Endothelial cell of umbilical vein (primary cell): ENCODE measurements at places on chromosomes 16 and 17.

DNA sequence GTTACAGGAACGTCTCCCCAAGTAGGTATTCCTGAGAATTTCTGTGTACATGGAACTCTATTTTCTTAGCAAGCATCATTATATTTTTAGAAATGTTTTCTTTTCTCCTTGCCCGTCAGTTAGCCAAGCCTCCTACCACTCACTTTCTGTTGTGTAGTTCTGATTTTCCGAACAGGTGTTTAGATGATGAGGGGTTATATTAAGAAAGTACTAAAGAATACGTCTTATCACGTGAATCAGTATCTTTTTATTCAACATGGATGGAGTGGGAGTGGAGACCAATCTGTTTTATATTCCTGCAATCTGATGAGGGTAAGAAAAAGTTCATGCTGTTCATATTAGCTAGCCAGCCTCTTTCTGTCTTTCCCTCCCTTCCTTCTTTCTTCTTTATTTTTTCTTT lies 29.4 kb downstream of the MSI2 start:
- no peak for DNase-seq

GRCh38 chr17:8163978-8164814 lies 1.4 kb upstream of the VAMP2 start:
- no peak for DNase-seq

GRCh38 chr17:73833775-73834488 lies 189.7 kb upstream of the SDK2 start:
- no peak for DNase-seq

DNA sequence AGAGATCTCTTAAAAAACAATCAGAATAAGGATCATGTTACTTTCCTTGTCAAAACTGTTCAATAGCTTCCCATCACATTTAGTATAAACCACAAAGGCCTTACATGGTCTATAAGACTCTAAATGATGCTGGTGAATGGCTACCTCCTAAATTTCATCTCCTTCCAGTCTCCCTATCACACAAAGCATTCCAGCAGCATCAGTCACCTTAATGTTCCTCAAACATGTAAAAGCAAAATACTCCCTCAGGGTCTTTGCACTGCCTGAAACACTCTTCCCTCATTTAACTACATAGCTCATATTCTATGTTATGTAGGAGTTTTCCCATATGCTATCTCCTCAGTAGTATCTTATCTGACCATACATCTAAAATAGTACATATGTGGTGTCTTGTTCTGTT lies 53.5 kb upstream of the INTS2 start:
- no peak for DNase-seq

- DNase-seq = no peak
Measured at GRCh38 chr17:77531002-77531401, 390.2 kb downstream of the SEC14L1 start.

DNA sequence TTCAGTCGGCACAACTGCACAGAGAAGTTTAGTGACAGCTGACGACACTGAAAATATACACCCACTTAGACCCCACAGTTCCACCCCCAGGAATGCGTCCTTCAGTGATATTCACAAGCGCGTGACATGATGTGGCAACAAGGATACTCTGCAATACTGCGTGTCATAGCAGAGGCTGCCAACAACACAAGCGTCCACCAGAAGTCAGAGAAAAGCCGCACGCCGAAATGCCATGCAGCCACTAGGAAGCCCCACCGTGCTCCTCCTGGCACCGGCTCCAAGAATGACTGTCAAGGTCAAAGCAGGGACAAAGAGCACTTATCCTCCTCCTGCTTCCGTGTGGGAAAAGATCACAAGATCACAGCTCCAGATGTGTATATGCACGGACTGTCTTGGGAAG lies 3.5 kb downstream of the ATP2A3 start:
- DNase-seq = no peak

- no peak for DNase-seq
Measured at GRCh38 chr16:19909750-19910322, 25.2 kb upstream of the GPRC5B start.

GRCh38 chr17:1907909-1908698 lies 78.3 kb downstream of the RPA1 start:
- peak; percentile 25 for DNase-seq

DNA sequence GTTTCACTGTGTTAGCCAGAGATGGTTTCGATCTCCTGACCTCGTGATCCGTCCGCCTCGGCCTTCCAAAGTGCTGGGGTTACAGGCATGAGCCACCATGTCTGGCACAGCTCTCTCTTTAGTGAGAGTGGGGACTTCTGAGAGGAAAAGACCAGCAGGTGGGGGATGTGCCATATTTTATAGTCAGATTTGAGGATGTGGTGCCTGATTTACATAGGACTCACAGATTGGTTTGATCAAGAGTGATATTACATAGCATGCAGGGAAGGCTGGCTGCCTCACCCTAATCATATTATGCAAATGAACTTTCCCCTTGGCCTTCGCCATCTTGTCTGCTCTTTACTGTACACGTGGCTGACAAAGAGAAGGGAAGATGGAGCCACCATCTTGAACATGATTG lies 28.1 kb upstream of the MAPK3 start:
- no peak for DNase-seq

GRCh38 chr17:72346306-72346705 lies 225.5 kb downstream of the SOX9 start:
- DNase-seq = no peak

DNA sequence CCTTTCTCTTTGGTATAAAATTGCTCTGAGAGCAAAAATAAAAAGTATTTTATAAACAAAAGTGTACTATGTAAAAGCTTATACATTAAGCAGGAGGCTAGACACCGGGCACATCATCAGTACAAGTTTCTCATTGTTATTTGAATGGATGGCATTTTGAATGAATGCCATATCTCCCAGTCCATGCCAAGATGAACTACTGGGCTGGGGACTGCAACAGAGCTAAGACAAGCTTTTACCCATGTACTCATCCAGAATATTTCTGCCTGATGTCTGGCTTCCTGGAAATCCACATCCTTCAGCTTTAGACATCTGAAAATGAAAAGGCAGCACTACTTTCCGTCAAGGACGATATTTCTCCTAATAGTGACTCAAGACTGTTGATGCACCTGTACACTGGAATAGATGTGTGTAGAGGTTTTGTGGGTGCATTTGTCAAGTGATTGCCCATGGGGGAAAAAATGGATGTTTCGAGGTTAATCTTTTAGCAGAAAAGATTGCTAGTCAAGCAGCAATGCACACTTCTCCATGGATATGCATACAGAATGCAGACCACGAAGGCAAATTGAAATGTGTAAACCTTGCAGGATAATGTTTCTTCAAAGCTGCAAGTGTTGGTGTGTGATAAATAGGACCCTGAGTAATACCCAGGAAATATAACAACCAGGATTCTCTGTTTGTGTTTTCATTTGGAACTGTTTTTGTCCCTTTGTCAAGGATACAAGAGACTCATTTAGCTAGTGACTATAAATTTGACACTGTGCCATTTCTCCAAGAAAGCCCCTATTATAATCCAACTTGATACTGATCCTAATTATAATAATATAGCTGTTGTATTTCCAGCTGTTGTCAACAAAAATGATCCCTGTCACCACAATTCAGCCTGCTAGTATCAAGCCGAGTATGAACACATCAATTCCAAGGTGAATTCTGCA lies 173.8 kb downstream of the CDH8 start:
- DNase-seq = no peak

DNA sequence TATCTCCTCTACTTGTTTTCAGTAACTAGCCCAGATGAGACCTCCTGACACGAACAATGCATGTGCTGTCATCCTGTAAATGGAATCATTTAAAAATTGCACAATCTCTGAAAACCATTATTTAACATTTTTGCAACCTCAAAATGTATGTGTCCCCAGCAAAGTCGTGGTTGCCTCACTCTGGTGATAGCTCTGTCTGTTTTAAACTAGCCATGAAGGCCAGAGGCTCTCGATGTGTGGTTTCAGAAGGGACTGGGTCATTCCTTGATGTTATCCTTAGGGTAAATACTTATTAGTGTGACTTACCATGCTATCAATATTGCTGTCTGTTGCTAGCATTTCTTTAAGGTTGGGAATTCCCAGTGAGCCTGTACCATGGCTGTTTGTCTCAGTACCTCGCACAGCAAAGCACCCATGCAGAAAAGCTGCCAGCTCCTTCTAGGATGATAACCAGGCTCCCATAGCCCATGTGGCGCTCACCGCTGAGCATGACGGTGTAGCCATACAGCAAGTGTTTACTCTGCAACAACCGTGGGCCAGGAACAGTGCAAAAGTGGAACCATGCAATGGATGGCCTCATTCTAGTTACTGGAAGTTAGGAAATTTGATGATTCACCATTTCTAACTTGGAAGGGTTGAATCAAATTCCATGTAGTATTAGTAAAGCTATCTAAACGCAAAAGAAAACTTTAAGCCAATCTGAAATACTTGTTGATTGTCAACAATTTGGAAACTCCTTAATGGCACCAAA lies 2.9 kb upstream of the PGS1 start:
- DNase-seq = peak; percentile 73

GRCh38 chr17:80665792-80666191 lies 121.2 kb downstream of the RPTOR start:
- no peak for DNase-seq

GRCh38 chr17:10614536-10615155 lies 42.5 kb downstream of the MYH3 start:
- DNase-seq = peak; percentile 45

DNA sequence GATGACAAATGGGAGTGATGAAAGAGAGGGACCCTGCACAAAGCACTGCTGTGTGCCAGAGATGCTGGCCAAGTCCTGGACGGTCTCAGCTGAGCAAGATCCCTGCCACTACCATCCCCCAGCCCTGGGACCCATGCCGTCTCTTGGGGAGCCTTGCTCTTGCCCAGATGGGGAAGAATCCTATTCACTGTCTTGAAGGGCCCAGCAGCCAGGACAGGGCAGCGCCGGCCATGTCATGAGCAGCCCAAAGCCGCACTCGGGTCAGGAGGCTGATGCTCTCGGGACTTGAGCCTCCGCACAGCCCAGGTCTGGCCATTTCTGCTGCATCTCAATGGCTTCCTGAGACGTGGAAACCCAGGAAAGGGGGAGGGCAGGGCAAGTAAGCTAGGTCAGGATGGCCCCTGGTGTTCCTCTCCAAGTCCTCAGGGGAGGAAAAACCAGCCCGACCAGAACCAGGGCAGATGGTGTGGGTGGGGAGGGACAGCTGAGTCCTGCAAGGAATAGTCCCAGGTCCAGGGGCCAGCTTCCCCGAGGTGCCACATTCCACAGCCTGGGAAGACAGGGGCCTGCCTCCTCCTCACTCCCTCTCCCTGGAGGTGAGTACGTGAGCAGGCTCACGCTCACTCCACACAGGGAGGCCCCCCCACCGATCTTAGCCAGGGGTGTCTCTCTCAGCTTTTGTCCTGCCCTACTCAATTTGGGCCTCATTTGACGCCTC lies 7.8 kb upstream of the KRT19 start:
- no peak for DNase-seq

DNA sequence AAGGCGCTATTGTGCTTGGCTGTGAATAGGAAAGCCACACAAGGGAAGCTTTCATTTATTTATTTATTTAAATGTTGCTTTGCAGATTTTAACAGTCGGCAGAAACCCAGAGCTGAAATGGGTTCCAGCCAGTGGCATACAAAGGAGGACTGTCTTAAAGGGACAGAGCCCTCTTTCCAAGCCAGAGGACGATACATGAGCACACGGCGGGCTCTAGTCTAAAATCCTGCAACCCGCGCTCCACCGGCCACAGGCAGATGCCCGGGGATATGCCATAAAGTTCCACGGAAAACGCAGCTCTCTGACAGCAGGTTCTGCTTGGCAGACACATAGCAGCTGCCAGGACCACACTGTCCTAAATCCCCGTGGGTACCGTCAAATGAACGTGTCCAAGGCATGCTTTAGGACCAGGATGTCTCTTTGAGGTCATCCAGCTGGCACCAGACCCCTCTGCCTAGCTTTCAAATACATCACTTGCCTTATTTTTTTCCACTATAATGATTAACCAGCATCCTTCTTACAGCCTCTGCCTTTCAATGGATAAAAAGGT lies 64.6 kb downstream of the CYTH1 start:
- DNase-seq = peak; percentile 44

- DNase-seq = no peak
Measured at GRCh38 chr16:25426829-25427228, 169.2 kb upstream of the ZKSCAN2 start.

- no peak for DNase-seq
Measured at GRCh38 chr17:74452033-74452840, 14.2 kb upstream of the CD300A start.

- no peak for DNase-seq
Measured at GRCh38 chr17:11177340-11177739, 63.7 kb upstream of the SHISA6 start.

DNA sequence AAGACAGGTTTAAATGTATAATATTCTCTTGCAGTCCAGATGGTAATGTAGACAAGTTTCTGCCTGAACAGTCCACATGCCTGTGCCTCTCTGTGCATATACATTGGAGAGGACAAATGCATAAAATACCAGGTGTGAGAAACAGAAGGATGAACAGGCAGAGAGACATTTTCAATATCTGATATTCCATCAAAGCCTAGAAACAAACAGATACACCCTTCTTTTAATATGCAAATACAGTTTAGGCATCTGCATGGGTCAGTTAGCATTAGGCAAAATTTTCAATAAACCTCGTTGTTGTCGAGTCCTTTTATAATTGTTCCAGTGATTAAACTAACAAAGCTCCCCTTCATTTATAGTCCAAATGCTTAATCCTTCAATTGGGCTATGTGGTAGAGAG lies 897 bp downstream of the OMG start:
- DNase-seq = no peak

GRCh38 chr16:87471278-87472141 lies 21.3 kb downstream of the ZCCHC14 start:
- no peak for DNase-seq

- no peak for DNase-seq
Measured at GRCh38 chr17:76134911-76135809, 5.9 kb downstream of the FOXJ1 start.

GRCh38 chr17:44084131-44084538 lies 13.6 kb downstream of the G6PC3 start:
- DNase-seq = no peak

DNA sequence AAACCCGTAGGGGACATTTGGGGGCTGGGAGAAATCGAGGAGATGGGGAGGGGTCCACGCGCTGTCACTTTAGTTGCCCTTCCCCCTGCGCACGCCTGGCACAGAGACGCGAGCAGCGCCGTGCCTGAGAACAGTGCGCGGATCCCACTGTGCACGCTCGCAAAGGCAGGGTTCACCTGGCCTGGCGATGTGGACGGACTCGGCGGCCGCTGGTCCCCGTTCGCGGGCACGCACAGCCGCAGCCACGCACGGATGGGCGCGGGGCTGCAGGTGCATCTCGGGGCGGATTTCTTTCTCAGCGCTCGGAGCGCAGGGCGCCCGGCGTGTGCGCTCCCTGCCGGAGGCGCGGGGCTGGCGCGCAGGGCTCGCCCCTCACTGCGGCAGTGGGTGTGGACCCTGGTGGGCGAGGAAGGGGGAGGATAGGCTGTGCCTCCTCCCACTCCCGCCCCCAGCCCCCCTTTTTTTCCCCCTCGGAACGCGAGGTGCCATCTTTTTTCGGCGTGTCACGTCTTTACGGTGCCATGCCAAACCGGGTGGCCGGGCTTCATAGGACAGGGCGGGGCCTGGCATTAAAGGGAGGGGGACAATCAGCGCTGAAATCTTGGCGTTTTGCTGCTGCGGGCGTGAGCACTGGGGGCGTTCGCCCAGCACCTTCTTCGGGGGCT lies 1.1 kb downstream of the MAPT start:
- peak; percentile 14 for DNase-seq

- no peak for DNase-seq
Measured at GRCh38 chr16:56669005-56669839, at the start of gene MT1H. MT1H (plus strand) TSS chr16:56669814; CDS start chr16:56669885, 71 bp downstream.
